ENCODE measurements at places on chromosomes 2 and 18. TPM values are rescaled to one million over a fixed set of nuclear protein-coding genes. Genes with fewer than 3 reads are reported as not detected.

The TCF7L1 gene
- total RNA-seq: not detected

The MEP1B gene
- total RNA-seq: not detected

The CD8A gene
- 2.7 TPM for total RNA-seq

The CCDC148 gene
- total RNA-seq: not detected

The CTAGE1 gene
- not detected for total RNA-seq

The CCDC121 gene
- total RNA-seq: 0.34 TPM

The L3MBTL4 gene
- total RNA-seq: 0.29 TPM

The SERPINB10 gene
- total RNA-seq: not detected

The XDH gene
- not detected for total RNA-seq

The REG1B gene
- not detected for total RNA-seq

The ITGB6 gene
- not detected for total RNA-seq

The GPR39 gene
- not detected for total RNA-seq

The KLHL29 gene
- 0.99 TPM for total RNA-seq

The C1QL2 gene
- not detected for total RNA-seq

The PDE1A gene
- not detected for total RNA-seq

The GALR1 gene
- not detected for total RNA-seq

The CPO gene
- total RNA-seq: not detected

The CREG2 gene
- not detected for total RNA-seq

The FLACC1 gene
- total RNA-seq: 0.67 TPM

The KIAA2012 gene
- total RNA-seq: not detected

The SCN2A gene
- total RNA-seq: not detected

The LRRTM1 gene
- not detected for total RNA-seq

The FAM237A gene
- not detected for total RNA-seq

The SERPINB3 gene
- total RNA-seq: not detected

The CDH19 gene
- total RNA-seq: not detected

Data from activated CD4-positive, alpha-beta memory T cell treated with anti-CD3 and anti-CD28 coated beads for 36 hours (primary cell).